ENCODE measurements at places on chromosomes 1 and 21.

DNA sequence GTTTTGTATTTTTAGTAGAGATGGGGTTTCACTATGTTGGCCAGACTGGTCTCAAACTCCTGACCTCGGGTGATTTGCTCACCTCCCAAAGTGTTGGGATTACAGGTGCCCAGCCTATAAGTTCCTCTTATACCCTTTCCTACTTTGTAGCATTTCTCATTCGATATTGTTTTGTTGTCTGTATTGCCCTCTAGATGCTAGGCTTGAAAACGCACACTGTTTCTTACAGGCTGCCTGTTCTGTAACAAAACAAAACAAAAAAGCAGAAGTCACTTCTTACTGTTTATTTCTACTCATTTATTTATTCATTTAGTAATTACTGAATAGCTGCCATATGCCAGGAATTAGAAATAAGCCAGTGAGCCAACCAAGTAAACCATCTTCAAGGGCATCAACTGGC lies 136.9 kb upstream of the BMP8A start:
- DNase-seq, result no peak

DNA sequence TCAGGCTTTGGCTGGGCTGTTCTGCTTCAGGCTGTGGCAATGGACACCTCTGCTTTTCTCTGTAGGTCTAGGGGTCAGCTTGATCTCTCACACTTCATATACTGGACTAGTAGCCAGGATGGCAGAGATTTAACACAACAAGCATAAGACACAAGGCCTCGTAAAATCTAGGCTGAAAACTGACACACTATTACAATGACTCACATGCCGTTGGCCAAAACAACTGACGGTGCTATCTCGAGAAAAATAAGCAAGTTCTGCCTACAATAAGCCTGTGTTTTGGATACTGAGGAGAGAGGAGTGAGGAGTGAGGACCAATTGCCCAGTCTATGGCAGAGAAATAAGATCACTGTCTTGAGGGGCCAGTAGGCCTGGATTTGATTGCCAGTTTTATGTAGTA lies 840.7 kb upstream of the ADAMTS5 start:
- no peak for DNase-seq

GRCh38 chr1:35367914-35368313 lies 99.4 kb downstream of the ZMYM4 start:
- DNase-seq, result no peak

DNA sequence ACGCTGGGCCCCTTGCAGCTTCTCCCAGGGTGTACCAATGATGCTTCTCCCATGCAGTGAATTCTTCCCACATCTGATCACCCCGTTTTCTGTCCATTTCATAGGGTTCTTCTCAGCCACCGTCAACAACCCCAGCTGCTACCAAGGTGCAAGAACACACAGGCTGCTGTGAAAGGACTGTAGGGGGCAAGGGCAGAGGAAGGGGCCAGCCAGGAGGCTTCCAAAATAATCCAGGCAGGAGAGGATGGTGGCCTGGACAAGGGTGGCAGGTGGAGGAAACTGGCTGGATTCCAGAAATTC lies 113.3 kb upstream of the WNT4 start:
- no peak for DNase-seq

- DNase-seq, result no peak
Measured at GRCh38 chr1:39576016-39576657, 453 bp downstream of the PABPC4 start.

DNA sequence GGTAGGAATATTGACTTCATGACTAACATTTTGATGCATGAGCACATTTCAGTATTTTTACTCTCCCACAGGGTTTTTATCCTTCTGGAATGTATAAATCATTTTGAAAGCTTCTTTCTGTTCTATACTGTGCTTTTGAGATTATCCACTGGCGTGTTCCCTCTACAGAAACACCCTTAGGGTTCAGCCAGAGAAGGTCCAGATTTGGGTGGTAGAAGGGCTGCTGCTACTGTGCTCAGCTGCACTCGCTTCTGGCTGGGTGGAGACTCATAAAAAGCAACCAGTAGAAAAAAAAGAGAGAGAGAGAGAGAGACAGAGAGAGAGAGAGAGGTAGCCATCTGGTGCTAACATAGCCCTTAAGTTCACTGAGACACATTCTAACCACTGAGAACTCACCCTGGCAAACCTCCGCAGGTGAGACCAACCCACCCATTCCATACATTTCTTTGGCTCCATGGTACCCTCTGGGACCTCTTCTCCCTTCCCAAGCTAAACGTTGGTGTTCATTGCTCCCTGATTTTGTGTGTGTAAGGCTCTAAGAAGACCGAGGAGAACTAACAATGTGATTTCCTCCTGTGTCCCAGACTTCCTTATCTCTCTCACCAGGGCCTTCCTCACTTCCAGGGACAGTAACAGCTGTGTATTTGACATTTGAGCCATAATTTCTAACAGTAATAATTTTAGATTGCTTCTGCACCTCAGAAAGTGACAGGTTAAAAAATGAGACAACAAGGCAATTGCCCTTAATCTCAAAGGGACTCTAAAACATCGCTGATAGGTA lies 7.2 kb downstream of the APCS start:
- no peak for DNase-seq

DNA sequence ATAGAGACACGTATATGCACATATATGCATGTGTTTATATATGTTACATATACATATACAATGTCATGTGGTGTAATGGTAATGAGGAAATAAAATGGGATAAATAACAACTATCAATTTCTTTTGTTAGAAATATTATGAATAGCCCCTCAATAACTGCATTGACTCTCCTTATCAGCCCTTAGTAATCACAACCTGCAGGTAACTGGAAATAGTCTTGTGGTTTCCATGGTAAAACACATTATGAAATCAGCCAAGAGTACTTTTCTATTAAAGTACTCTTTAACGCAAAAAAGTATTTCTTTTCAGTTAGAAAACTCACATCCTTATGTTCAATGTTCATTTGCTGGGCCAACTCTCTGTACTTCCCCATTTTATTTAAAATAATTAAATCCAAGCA lies 105.8 kb downstream of the KCNT2 start:
- no peak for DNase-seq

- DNase-seq, result no peak
Measured at GRCh38 chr1:220363196-220363837, 91.1 kb upstream of the RAB3GAP2 start.

DNA sequence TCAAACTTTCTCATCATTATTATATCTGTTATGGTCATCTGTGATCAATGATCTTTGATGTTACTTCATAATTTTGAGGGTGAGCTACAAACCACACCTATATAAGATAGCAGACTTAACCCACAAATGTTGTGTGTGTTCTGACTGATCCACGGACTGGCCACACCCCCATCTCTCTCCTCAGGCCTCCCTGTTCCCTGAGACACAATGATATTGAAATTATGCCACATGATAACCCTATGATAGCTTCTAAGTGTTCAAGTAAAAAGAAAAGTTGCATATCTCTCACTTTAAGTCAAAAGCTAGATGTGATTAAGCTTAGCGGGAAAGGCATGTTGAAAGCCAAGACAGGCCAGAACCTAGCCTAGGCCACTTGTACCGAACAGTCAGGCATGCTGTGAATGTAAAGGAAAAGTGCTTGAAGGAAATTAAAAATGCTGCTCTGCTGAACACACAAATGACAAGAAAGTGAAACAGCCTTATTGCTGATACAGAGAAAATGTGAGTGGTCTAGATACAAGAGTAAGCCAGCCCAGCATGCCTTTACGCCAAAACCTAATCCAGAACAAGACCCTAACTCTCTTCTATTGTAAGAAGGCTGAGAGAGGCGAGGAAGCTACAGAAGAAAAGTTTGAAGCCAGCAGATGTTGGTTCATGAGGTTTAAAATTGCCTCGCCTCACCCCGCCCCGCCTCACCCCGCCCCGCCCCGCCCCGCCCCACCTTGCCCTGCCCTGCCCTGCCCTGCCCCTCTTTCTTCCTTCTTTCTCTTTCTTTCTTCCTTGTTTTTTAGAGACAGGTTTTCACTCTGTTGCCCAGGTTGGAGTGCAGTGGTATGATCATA lies 16.5 kb downstream of the CTSS start:
- DNase-seq, result no peak

- no peak for DNase-seq
Measured at GRCh38 chr1:185850366-185850765, 116.2 kb downstream of the HMCN1 start.

- no peak for DNase-seq
Measured at GRCh38 chr21:29506947-29507346, 208.2 kb downstream of the BACH1 start.

GRCh38 chr1:2239384-2239985 lies 11.4 kb downstream of the SKI start:
- DNase-seq, result no peak

GRCh38 chr1:202189918-202190715 lies 3.5 kb upstream of the LGR6 start:
- DNase-seq, result no peak

DNA sequence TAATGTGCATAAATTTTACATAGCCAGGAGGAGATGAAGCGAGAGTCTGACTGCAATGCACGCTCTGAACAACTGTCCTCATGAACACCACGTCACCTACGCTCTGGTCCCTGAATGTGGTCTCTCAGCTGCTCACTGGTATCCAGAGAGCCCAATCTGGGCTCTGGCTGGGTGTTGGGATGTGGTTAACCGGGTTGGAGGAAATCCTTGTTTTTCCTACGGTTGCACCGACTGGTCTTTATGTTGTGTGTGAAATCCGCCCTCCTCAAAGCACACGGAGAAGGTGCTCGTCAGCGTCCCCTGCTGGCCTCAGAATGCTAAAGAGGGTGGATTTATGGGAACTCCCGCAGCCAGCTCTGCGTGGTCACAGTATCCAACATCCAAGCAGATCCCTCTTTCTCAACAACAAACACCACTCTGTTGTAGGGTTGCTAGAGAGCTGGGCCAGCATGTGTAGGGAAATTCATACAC lies 51.8 kb upstream of the FAM89A start:
- DNase-seq, result no peak

GRCh38 chr21:46188226-46189212 lies 4.3 kb upstream of the SPATC1L start:
- no peak for DNase-seq

GRCh38 chr21:20968391-20968790 lies 29.8 kb upstream of the NCAM2 start:
- DNase-seq, result no peak

DNA sequence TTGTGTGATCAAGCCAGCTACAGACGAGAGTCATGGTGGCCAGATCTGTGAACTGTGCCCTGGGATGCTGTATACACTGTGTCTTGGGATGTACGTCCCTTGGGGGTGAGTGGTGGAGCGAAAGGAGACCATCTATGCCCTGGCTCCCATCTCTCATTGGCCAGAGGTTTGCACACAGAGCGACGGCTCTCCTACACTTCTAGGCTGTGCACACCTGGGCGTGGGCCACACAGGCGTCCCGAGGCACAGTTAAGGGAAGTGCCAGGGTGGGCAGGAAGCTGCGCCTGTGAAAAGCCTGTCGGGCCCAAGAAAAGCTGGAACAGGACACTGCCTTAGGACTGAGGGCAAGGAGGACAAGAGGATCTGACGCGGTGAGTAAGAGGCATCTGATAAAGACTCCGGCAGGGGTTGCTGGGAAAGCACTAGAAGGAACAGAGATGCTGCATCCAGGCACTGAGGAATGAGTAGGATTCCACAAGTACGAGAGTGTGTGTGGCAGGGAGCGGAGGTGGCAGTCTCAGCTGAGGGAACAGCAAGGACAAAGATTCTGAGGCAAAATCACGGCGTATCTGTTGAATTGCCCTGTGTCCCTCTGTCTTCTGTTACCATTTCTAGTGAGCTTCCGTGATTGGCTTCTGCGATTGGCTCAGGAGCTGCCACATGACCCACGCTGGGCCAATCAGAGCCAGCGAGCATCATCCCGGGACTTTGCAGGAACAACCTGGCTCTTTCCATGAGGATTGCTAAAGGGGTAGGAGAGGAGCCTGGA lies 67.9 kb upstream of the ZBTB40 start:
- DNase-seq, result no peak

DNA sequence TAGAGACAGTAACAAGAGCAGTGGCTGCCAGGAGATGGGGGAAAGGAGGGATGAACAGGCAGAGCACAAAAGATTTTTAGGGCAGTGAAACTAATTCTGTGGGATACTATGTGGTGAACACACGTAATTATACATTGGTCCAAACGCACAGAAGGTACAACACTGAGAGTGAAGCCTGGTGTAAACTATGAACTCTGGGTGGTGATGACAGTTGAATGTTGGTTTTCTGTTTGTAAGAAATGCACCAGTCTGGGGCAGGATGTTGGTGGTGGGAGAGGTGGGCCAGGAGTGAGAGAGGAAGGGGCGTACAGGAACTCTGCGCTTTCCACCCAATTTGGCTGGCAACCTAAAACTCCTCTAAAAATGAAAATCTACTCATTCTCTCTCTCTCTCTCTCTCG lies 50.2 kb upstream of the TIAM1 start:
- no peak for DNase-seq

DNA sequence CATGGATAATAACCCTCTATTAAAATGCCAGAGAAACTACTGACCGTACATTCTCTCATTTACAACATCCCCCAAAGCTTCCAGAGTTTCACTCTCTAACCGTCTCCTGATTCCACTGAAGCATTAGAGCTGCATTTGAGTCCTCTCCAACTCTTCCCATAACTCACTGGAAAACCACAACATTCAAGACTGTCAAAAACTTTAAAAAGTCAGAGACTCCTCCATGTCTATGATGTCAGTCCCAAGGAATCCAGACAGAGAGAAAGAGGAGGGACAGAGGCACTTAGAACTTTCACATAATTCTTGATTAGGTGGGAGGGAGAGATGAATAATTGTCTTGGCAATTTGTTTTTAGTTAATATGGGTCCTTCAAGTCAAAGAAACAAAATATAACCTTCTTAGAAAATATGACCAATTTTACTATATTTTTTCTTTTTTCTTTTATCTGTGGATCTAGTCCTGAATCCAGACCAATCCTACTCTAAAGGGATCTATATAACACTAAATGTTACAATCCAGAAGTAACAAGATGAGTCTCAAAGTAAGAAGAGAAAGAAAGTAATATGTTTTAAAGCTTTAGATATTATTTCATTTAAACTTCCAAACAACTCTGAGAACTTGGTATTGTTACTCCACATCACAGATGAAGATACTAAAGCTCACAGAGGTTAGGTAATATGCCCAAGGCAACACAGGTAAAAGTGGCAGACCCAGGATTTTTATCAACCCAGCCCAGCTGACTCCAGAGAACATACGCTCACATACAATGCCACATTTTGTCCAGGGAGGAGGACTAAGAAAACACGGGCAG lies 23.8 kb downstream of the OTUD7B start:
- DNase-seq, result no peak

DNA sequence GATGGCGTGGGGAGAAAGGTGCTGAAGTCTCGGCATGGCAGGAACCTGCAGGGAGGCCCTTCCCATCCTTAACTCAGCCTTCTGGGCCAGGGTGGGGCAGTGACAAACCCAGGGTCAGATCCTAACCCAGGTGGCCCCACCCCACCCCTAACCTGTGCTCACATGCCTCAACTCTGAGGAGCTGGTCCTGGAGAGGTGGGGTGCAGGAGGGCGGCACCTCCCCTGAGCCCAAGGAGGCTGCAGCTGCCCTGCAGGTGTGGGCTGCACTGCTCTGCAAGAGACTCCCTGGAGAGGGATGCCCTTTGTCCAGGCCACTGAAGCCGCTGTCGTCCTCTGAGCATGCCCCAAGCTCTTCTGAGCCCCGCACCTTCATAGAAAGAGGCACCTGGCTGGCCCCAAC lies 15.2 kb upstream of the ADAMTSL4 start:
- no peak for DNase-seq

GRCh38 chr1:2378956-2379732 lies 12.2 kb downstream of the MORN1 start:
- DNase-seq, result no peak

Data from ureter (tissue), 1 donor.